Fibroblast of the aortic adventitia (primary cell): ENCODE measurements at places on chromosomes 16 and 17. TPM values are rescaled to one million over a fixed set of nuclear protein-coding genes. Genes with fewer than 3 reads are reported as not detected.

The ESRP2 gene
- 0.18 TPM in 1 of 2 replicates, not detected in the other for total RNA-seq

The FA2H gene
- not detected in 2 replicates for total RNA-seq

The NACA2 gene
- not detected in 2 replicates for total RNA-seq

The HOXB7 gene
- 0.18 and 4.7 TPM in 2 replicates for total RNA-seq

DNA sequence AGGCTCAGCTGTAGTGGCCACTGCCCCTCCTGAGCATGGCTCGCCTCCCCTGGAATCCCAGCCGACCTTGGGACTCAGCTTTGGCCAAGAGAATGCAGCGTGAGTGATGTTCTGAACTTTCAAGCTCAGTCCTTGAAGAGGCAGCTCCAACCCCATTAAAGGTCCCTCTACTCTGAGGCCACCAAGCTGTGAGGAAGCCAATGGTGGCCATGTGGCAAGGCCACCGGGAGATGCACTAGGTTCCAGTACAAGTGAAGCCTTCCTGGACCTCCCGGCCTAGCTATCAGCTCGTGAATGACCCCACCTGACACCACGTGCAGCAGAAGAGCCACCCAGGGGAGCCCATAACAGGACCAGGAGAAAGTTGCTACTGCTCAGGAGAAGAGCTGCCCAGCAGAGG lies 81.7 kb upstream of the GNG13 start:
- DNase-seq, result no peak

GRCh38 chr16:28183484-28183883 lies 28.3 kb downstream of the XPO6 start:
- DNase-seq, result no peak

DNA sequence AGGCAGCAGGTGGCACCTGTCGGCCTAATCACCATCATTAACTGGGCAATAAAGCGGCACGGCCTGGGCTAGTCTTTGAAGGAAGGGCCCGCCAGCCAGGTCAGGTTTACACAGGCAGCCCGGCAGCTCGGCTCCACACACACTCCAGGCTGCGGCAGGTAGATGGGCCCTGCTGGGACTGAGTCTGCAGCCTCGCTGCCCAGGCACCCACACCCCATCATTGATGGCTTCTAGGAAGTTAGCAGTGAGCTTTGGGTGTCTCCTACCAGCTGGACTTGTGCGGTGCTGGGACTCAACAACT lies 6.8 kb upstream of the FOXN1 start:
- no peak for DNase-seq
